ENCODE measurements at places on chromosomes 2 and 18.

DNA sequence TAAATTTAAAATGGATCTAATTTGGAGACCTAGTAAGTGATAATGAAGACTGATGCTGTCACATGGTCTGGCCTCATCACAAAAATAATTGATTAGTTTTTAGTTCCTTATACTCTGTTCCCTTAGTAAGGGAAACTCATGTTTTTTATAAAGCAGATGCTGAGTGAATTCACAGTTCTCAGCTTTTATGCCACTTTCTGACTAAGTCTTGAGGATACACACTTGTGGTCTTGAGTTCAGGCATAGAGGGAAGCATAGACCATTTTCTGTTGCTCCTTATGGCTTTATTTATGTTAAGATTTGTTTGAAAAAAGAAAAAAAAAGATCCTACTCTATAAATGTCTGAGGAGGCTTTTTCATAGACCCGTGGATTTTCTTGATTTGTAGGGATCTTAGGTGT is 91.1 kb downstream of the MAP4K4 start:
- H3K36me3 ChIP-seq: peaks cover 4% of the 10 kb centered on the region
- H3K27me3 ChIP-seq: no peaks in the 10 kb centered on the region
- peak overlapping the region; percentile 4 for H3K27ac ChIP-seq
- DNase-seq: no peak
- no peak overlapping the region for H3K4me3 ChIP-seq

- DNase-seq: peak; percentile 14
- H3K27me3 ChIP-seq: peaks cover 16% of the 10 kb centered on the region
- H3K4me1 ChIP-seq: no peaks in the 10 kb centered on the region
- H3K4me3 ChIP-seq: no peak overlapping the region
These were observed 28.4 kb downstream of the ARHGEF4 start for GRCh38 chr2:130864830-130865800.

- no peak for DNase-seq
- H3K36me3 ChIP-seq: peaks cover 13% of the 10 kb centered on the region
- H3K4me1 ChIP-seq: no peaks in the 10 kb centered on the region
- no peak overlapping the region for H3K27ac ChIP-seq
- no peaks in the 10 kb centered on the region for H3K27me3 ChIP-seq
These were observed 127.1 kb downstream of the SRBD1 start for GRCh38 chr2:45483997-45484396.

DNA sequence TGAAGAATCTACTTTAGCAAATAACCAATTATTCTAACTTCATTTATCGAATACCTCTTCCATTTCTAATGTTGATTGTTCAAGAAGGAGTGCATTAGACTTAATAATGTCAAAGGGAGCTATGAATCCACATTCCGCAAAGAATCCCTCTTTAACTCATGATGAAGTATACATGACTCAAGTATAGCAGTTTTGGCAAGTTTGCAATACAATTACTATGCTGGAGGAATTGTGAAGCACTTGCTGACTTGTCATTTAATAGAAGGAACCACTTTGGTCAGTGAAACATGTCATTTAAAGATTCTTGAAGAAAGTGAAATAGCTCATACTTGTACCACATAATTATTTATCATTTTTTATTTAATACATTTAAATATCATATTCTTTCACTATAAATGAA is 125.1 kb downstream of the SLC39A10 start:
- H3K27me3 ChIP-seq: peaks cover 8% of the 10 kb centered on the region
- H3K4me1 ChIP-seq: no peaks in the 10 kb centered on the region
- H3K27ac ChIP-seq: no peak overlapping the region
- no peaks in the 10 kb centered on the region for H3K36me3 ChIP-seq
- no peak overlapping the region for H3K4me3 ChIP-seq
- no peak for DNase-seq

DNA sequence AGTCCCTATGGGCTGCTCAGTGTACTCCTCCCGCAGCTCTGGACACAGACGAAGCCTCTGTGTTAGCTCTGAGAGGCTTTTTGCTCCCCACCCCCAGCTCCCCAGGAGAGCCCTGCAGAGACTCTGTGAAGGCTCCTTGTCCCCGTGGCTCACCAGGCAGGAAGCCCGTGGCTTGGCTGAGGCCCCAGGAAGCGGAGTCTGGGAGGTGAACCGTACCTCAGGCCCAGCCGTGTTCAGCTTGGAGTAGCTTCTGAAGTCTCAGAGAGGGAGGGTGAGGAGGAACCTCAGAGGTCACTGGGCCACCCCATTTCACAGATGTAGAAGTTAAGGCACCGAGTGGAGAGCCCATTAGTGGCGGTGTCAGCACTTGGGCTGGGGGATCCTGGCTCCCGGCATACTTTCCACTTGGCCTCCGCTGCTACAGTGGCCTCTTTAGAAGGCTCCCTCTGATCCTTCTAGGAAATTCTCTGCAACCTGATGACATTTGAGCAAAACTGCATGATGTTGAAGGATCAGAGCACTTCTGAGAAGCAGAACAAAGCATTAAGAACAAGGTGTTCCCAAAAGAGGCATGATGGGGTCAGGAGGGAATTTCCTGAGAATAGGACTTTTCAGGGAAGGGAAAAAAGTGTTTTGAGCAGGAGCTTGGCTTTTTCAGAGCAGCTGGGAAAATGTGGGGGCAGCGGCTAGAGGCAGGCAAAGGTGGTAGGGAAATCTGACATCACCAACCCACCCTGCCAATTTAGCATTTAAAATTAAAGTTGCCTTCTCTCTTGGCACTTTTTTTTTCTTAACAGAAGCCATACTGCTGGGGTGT is 79.1 kb downstream of the MCFD2 start:
- DNase-seq: no peak
- no peaks in the 10 kb centered on the region for H3K36me3 ChIP-seq
- no peaks in the 10 kb centered on the region for H3K27me3 ChIP-seq
- peaks cover 14% of the 10 kb centered on the region for H3K4me1 ChIP-seq
- no peak overlapping the region for H3K27ac ChIP-seq

- no peak overlapping the region for H3K27ac ChIP-seq
- no peaks in the 10 kb centered on the region for H3K36me3 ChIP-seq
- H3K4me3 ChIP-seq: no peak overlapping the region
- H3K4me1 ChIP-seq: peaks cover 2% of the 10 kb centered on the region
- peaks cover 26% of the 10 kb centered on the region for H3K27me3 ChIP-seq
These were observed 278.4 kb downstream of the NDUFA10 start for GRCh38 chr2:239746559-239747246.

DNA sequence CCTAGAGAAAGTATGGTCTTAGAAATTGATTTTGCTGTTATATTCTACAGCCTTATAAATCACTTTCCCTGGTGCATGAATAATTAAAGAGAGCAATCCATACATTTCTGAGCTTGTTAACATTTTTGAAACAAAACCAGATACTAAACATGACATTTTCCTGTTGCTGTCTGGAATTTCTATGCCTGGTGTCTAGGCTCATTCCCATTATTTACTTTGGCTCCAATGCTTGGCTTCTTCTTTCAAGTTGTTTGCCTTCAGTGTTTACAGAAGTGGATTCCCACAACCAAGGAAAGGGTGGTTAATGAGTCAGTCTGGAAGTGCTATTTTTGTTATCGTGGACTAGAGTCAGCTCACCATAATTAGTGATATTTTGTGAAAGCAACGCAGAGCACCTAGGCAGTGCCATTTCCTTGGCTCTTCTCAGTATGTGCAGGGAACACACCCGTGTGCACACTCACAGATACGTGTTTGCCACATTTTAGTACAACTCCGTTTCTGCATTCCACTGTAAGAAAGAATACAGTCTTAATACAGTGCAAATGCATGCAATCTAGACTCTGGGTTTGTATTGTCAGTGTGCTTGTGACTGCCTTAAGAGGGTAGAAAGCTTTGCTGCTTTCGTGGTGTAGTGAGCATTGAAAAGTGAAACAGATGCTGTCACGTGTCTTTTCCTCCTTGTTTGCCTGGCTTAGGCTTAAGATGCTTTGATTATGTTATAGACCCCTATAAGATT is 185.0 kb upstream of the RASGRP3 start:
- DNase-seq: no peak
- H3K27ac ChIP-seq: peak overlapping the region; percentile 94
- peaks cover 31% of the 10 kb centered on the region for H3K36me3 ChIP-seq
- peaks cover 63% of the 10 kb centered on the region for H3K4me1 ChIP-seq

- H3K27ac ChIP-seq: no peak overlapping the region
- H3K4me3 ChIP-seq: no peak overlapping the region
- H3K4me1 ChIP-seq: peaks cover 22% of the 10 kb centered on the region
- no peaks in the 10 kb centered on the region for H3K36me3 ChIP-seq
These were observed 38.1 kb downstream of the TRAK2 start for GRCh38 chr2:201413143-201413542.

DNA sequence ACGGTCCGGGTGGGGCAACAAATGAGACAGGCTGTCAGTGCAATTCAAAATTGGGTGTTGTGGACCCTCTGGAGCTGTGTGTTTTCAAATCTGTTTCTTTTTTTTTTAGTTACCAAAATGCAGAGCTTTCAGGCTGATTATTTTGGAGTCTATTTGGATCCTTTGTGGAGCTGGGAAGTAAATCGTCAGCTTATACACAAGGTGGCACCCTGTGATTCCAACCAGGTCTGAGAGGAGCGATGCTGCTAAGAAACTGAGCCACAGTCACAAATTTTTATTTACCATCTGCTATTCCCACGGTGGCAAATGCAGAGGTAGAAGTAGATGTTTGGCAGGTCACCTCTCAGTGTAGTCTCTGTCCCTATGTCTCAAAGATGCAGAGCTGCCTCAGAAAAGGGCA is 3.8 kb upstream of the EPC2 start:
- peaks cover 12% of the 10 kb centered on the region for H3K4me1 ChIP-seq
- H3K36me3 ChIP-seq: no peaks in the 10 kb centered on the region
- no peak overlapping the region for H3K27ac ChIP-seq
- no peak overlapping the region for H3K4me3 ChIP-seq

DNA sequence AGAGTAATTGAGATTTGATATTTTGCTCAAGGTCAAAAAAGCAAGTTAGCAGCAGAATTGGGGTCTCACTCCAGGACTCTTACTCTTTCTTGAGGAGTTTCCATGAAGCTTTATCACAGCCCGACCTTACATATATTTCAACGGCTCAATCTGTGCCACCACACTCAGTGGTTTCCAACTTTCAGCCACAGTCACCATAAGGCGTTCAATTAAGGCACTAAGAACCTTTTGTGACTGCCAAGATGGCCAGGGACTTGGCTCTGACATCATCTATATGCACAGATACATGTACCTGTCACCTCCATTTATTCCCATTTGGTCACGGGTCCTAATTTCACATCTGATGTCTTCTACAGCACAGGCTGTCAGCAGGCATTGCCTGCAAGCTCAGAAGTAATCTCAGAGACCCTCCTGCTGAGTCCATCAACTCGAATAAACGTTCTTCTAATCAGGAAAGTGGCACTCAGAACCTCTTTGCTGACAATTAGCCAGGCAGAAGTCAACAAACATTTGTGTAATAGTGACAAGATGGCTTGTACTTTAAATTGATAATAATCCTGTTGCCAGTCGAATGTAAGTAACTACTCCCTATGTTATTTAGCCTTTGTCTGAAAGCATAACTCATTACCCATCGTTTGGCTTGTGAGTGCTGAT is 16.1 kb downstream of the DYTN start:
- H3K27ac ChIP-seq: no peak overlapping the region
- no peak for DNase-seq
- H3K4me3 ChIP-seq: no peak overlapping the region
- no peaks in the 10 kb centered on the region for H3K36me3 ChIP-seq
- peaks cover 37% of the 10 kb centered on the region for H3K27me3 ChIP-seq
- no peaks in the 10 kb centered on the region for H3K4me1 ChIP-seq

- H3K4me3 ChIP-seq: peak overlapping the region; percentile 20
- H3K36me3 ChIP-seq: peaks cover 12% of the 10 kb centered on the region
These were observed 72.2 kb downstream of the MAP2 start for GRCh38 chr2:209495855-209496585.

DNA sequence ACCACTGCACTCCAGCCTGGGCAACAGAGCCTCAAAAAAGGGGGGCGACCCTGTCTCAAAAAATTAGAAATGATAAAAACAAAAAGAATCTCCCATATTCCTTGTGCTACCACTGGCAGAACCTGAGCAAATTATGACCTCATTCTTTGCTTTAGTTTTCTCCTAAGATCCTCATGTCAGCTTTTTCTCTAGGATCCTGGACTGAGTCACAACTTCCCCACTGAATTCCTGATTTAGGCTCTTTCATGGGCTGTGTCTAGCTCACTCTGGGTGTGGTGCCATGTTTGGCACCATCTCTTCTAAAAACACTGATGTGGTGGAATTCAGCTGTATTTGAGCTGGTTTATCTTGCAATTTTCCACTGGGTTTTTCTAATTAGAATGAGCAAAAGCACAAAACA is 37.1 kb downstream of the EXOC6B start:
- peaks cover 22% of the 10 kb centered on the region for H3K4me1 ChIP-seq
- no peaks in the 10 kb centered on the region for H3K27me3 ChIP-seq
- DNase-seq: no peak
- peak overlapping the region; percentile 63 for H3K27ac ChIP-seq

DNA sequence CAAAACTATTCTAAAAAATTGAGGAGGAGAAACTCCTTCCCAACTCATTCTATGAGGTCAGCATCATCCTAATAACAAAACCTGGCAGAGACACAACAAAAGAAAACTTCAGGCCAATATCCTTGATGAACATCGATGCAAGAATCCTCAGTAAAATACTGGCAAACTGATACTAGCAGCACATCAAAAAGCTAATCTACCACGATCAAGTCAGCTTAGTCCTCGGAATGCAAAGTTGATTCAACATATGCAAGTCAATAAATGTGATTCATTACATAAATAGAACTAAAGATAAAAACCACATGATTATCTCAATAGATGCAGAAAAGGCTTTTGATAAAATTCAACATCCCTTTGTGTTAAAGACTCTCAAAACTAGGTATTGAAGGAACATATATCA is 63.1 kb downstream of the EHBP1 start:
- no peaks in the 10 kb centered on the region for H3K27me3 ChIP-seq
- no peak overlapping the region for H3K27ac ChIP-seq
- no peak overlapping the region for H3K4me3 ChIP-seq
- H3K36me3 ChIP-seq: peaks cover 10% of the 10 kb centered on the region
- H3K4me1 ChIP-seq: no peaks in the 10 kb centered on the region

- H3K4me3 ChIP-seq: no peak overlapping the region
- no peak overlapping the region for H3K27ac ChIP-seq
- no peaks in the 10 kb centered on the region for H3K27me3 ChIP-seq
- DNase-seq: no peak
- no peaks in the 10 kb centered on the region for H3K36me3 ChIP-seq
These were observed 171.0 kb upstream of the HS6ST1 start for GRCh38 chr2:128489526-128490273.
